ENCODE measurements at places on chromosomes 4 and X. TPM values are rescaled to one million over a fixed set of nuclear protein-coding genes. Genes with fewer than 3 reads are reported as not detected.

Gene HERC6
- total RNA-seq: 8.3 TPM

Gene SSX2
- total RNA-seq: not detected

Gene CFAP47
- not detected for total RNA-seq

Gene MAGEE2
- total RNA-seq: not detected

Gene L1CAM
- 0.23 TPM for total RNA-seq

Gene MANBA
- 43.2 TPM for total RNA-seq

Gene SATL1
- total RNA-seq: 0.10 TPM

Gene EREG
- total RNA-seq: 23.3 TPM

Gene GATA1
- total RNA-seq: 0.49 TPM

Gene SULT1E1
- not detected for total RNA-seq

Gene TLR2
- total RNA-seq: 20.4 TPM

Gene ATG4A
- 13.5 TPM for total RNA-seq

Gene BEND2
- total RNA-seq: 1.3 TPM

Gene ADAM29
- not detected for total RNA-seq

Gene ANXA10
- total RNA-seq: not detected

Gene CLGN
- total RNA-seq: not detected

Gene EDA2R
- 0.43 TPM for total RNA-seq

Gene VCX3B
- total RNA-seq: not detected

Gene MAGEC2
- total RNA-seq: not detected

Gene XG
- not detected for total RNA-seq

Gene APELA
- not detected for total RNA-seq

Gene AREG
- 38.2 TPM for total RNA-seq

Gene AKAP4
- not detected for total RNA-seq

Gene BBS12
- 1.8 TPM for total RNA-seq

Gene NXF2B
- total RNA-seq: not detected

Gene RS1
- not detected for total RNA-seq

Gene USP27X
- total RNA-seq: 2.4 TPM

Gene PTPN13
- 0.20 TPM for total RNA-seq

Gene VCX
- not detected for total RNA-seq

Gene PAGE2B
- not detected for total RNA-seq

Gene VCX2
- total RNA-seq: not detected

Gene INTU
- total RNA-seq: 0.16 TPM

Gene DDIT4L
- not detected for total RNA-seq

Gene TLR10
- 0.63 TPM for total RNA-seq

Gene GPR119
- total RNA-seq: not detected
